ENCODE measurements at places on chromosomes 5 and 9. TPM values are rescaled to one million over a fixed set of nuclear protein-coding genes. Genes with fewer than 3 reads are reported as not detected.

The ANKRD18B gene
- 5.5 TPM for total RNA-seq

The TMC1 gene
- 0.46 TPM for total RNA-seq

The MYORG gene
- 6.2 TPM for total RNA-seq

The FOXI1 gene
- total RNA-seq = not detected

The RNF183 gene
- total RNA-seq = not detected

The LHX3 gene
- total RNA-seq = not detected

The LCP2 gene
- total RNA-seq = 2.5 TPM

The LMX1B gene
- 1.8 TPM for total RNA-seq

The RELL2 gene
- 18.9 TPM for total RNA-seq

The ALDH1B1 gene
- 21.0 TPM for total RNA-seq

The TRIM52 gene
- 17.3 TPM for total RNA-seq

The EPB41L4B gene
- total RNA-seq = 19.8 TPM

The NR2F1 gene
- 115 TPM for total RNA-seq

The GABBR2 gene
- 128 TPM for total RNA-seq

The ZNF454 gene
- total RNA-seq = 10.6 TPM

The SLC38A9 gene
- total RNA-seq = 64.8 TPM

The NR5A1 gene
- 0.69 TPM for total RNA-seq

The APBB3 gene
- total RNA-seq = 29.8 TPM

The GLRA1 gene
- total RNA-seq = 5.5 TPM

The FAM78A gene
- total RNA-seq = 2.5 TPM

The LCN9 gene
- not detected for total RNA-seq

The NELFB gene
- 38.8 TPM for total RNA-seq

The LURAP1L gene
- 4.6 TPM for total RNA-seq

The NUDCD2 gene
- total RNA-seq = 15.5 TPM

The C9orf153 gene
- total RNA-seq = 0.46 TPM

The PCDHGA3 gene
- total RNA-seq = 7.2 TPM

The NDFIP1 gene
- total RNA-seq = 231 TPM

The TAF11L10 gene
- total RNA-seq = not detected

The CDKN2B gene
- 0.92 TPM for total RNA-seq

The UGT3A1 gene
- not detected for total RNA-seq

Data from diencephalon (tissue), 1 donor.